Activated CD8-positive, alpha-beta memory T cell treated with anti-CD3 and anti-CD28 coated beads for 1 hour (primary cell): ENCODE measurements at places on chromosomes 1 and 21.

- no peak for DNase-seq
Observed at GRCh38 chr21:45983981-45984551, 2.5 kb downstream of the COL6A1 start.

DNA sequence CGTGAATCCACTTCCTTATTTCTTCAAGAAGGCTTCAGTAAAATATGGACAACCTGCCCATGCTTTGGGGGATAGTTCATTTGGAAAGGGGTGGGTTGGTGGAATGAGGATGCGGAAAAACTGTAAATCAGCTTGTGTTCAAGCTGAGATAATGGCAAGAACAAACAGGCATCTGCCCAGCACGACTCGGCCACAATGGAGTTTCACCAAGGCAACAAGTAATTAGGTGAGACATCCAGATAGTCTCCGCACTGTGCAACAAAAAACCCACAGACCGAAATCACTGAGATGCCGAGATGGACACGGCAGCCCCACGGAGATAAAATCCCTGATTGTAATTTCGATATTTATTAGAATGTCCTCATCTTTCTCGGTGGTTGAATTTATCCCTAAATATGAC, 455.2 kb downstream of the AJAP1 start:
- DNase-seq = no peak

DNA sequence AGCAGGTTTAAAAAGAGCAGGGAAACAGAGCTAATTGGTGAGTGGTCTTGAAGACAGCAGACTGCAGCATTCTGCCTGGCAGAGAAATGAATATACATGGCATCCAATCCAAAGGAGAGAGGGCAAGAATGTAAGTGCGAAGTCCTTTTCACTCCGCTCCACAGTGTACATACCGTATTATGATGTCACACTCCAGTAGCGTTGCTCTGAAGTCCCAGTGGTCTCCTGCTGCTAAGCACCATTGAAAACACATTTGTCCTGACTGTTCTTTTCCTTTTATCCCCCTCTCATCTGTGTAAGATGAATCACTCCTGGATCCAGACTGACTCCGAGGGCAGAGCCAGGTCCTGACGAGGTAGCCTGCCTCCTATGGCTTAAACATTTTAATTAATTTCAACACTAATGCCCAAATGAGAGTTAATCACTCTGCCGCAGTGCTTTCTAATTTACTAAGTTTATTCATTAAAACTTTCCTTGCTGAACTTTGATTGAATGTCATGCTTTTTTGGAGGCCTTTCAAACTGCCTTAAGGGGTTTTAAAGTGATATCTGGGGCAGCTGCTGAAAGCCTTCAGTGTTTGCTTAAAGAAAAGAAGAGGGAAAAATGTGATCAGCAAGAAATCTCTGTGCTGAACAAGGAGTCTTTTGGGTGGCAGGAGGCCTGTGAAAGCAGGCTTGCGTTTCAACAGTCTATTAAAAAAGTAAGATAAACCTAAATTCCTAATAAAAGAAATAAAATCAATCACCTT, 227.2 kb downstream of the ATG4C start:
- no peak for DNase-seq

DNA sequence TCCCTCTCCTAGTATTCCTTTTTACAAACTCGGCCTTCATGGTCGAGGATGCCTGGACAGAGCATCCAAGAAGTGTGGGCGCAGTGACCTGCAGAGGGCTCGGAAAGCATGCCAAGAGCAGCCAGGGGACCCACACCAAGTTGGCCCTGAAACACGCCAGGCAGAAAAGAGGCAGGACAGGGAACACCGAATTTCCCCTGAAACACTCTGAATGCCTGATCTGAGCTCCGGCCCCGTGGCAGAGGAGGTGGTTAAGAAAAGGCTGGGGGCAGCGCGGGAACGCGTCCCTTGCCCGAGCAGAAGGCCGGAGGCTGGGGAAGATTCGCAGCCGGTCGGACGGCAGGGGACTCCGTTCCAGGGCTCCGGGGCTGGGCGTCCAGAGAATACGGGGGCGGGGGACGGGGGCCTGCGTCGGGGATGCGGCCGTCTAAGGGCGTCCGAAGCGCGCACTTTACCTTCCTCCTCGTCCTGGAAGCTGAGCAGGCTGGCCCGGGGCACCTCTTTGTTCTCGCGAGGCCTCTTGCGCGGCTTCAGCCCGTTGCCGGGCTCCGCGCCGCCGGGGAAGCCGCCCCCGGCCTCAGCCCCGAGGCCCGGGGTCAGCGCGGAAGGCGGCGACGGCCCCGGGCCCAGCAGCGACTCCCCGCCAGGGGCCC, 558 bp downstream of the PAXBP1 start:
- DNase-seq = no peak

DNA sequence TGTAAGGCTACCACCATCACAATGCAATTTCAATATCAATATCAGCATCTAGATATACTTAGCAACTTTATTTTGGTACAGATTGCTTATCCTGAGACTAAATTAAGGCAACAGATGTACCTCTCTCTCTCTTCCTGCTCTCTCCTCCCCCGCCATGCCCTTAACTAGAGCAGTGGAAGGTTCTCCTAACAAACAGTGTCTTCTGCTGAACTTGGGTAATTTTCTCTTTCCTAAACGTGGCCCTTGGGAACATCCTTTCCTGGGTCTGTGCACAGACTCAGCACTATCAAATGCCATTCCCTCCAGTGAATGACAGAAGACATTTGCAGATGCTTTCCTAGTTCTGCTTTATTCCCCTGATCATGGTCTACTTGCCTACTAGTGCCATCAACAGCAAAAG, 85.6 kb upstream of the TTC39A start:
- no peak for DNase-seq

- DNase-seq = no peak
Observed at GRCh38 chr1:237145379-237146135, 103.6 kb downstream of the RYR2 start.

DNA sequence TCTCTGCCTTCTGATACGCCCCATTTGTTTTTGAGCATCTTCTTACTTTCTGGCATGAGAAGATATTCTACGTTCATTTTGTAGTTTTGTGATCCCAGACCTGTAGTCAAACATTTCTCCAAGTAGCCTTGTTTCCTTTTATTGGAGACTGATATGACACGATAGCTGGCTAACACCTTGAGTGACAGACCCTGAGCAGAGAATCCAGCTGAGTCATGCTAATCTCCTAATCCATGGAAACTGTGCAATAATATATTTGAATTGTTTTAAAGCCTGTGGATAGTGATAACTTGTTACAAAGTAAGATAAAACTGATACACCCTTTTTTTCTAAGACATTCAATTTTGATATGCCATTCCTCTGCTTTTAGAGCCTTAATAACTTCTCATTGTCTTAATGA, 1.2 kb upstream of the IFI44L start:
- no peak for DNase-seq

- DNase-seq = no peak
Observed at GRCh38 chr21:42850866-42851391, 28.4 kb downstream of the WDR4 start.

DNA sequence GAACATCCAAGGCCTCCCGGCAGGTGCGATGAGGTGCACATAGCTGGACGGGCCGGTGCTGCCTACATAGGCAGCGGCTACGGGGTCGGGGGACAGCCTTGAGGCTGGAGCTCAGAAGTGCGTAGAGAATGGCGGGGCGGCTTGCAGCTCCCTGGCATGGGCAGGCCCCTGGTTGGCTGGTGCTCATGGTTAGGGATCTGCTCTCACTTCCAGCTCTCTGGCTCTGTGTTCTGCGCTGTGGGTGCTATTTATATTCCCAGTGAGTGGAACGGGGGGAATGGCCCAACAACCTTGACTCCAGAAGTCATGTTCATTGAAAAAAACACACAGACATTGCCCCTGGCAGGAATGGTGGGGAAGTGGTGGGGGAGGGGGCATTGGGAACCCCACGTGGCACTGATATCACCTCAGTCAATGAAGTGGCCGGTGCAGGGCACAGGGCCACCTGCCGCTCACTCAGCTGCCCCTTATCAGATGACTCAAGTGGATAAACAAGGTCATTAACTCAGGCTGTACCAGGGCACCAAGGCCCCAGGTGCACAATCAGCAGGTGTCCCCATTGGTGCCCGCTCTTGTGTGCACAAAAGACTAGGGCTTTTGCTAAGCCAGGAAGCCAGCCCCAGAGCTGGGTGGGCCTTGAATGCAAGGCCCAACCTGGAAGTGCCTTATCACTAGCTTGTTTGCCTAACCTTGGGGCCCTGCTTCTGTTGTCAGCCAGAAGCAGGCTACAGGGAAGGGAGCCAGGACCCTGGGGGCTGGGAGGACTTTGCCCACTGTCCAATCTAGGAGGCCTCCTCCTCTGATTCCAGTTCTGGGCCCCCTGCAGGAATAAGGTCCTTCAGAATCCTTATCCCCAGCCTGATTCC, at the start of gene NR0B2:
Gene NR0B2 (minus strand): TSS at position 222 of the 866 bp plus-strand sequence. CDS start 35 bp downstream, at position 187.
- no peak for DNase-seq

DNA sequence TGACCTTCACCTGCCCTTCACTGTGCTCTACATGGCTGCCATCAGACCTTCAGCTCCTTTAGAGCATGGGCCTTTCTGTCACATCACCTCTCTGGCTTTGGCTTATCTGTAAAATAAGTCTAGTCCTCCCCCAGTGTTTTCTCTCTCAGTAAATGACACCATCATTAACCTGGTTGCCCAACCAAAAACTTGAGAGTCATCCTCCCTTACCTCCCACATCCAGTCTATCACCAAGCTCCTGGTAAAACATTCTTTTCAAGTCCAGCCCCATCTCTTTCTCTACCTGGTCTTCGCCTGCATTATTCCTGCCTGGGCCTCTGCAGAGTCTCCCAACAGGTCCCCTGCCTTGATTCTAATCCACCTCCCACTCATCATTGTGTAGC, 13.1 kb downstream of the SLC26A9 start:
- DNase-seq = no peak

DNA sequence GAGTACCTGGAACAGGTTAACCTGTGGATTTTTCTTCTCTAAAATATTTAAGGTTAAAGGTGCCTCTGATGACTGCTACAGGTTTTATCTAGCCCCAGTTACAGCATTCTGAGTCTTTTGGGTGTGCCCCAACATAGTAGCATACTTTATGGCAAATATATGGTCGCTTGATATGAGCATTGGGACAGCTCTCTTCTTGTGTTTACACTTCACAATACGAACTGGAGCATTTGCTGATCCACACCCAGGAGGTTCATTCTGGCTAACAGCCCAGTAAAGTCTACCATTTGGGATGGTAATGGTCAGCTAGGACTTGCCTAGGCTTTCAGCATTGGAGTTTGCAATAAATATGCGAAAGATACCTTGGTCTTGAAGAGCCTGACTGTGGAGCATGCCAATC, 101.3 kb downstream of the DISP1 start:
- no peak for DNase-seq

GRCh38 chr1:238060061-238060460, 169.3 kb upstream of the ZP4 start:
- DNase-seq = no peak

DNA sequence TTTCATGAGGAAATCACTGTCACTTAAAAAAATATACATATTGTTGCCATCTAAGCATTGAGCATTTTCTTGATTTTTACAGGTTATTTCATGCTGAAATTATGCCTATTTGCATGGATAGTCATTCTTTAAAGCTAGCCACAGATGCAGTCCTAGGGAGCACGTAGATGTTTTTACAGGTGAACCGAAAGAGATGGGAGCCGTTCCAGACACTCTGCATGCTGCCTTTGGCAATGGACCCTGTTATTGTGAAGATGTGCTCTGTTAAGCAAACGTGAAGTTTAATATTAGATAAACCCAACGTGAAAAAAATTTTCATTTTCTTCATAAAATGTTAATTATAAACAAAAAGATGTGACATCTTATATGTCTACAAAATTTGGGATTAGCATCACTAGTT, 7.1 kb downstream of the PROX1 start:
- DNase-seq = no peak

GRCh38 chr1:224106568-224107281, 7.2 kb upstream of the FBXO28 start:
- no peak for DNase-seq

DNA sequence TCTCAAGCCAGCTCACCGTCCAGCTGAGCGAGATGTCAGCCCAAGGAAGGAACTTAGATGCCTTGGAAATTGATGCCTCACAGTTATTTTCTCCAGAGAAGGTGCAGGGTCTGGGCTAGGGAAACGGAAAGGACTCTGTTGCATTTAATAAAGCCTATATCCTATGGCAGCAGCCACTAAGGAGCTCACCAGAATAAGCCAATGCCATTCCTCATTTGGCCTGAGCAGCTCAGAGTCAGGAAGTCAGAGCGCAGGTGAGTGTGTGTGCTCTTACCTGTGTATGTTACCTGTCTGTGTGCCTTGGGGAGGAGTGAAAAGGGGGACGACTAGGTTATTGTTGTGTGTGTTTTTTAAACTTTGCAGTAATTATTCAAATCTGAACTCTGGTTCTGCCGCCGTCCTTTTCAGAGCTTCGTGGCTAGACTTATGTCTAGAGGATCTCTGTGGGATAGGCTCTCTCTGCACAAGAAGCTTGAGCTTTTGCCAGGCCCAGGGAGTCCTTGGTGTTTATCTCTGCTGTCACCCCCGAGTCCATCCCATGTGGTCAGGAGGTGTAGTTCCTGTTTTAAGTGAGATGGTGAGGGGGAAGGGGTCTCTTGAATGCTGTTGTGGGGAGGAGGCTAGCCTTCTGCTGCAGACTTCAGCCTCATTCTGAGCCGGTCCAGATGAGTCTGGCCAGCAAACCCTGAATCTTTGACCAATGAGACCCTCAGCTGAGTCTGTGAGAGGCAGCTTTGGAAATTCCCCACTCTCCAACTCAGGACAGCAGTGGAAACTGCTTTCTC, 2.4 kb downstream of the TMCC2 start:
- DNase-seq = no peak
